Panc1 (cell line): ENCODE measurements at places on chromosomes 12 and 14. TPM values are rescaled to one million over a fixed set of nuclear protein-coding genes. Genes with fewer than 3 reads are reported as not detected.

DNA sequence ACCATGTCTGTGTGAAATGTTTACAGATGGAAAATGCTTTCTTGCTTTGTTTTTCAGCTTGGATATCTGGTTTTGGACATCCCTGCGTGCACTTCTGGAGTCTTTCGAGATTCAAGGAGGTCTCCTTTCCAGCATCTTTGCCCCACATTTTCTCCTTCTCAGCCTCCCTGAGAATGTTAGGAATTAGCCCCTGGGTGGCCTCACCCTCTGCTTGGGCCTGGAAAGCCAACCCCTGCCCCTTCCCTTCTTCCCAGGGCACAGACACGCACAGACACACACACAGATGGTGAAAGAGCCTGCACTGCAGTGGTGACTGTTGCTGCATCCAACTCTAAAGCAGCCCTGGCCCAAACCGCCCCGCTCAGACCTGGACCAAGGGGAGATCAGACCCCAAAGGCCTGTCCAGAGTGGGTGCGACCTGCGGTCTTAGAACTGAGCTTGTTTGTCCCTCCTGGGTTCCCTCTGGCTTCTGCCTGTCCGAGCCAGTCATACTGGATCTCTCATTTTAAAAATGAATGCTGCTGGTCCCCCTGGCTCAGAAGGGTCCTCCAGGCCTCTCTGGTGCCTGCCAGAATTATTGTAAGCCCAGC, 8.7 kb upstream of the NCOR2 start:
- H3K27ac ChIP-seq: no peak overlapping the region
- peaks cover 7% of the 10 kb centered on the region; the same call in 1 of the 2 replicates for H3K4me1 ChIP-seq
- no peaks in the 10 kb centered on the region for H3K36me3 ChIP-seq
- no peak for DNase-seq
- no peak overlapping the region for H3K4me3 ChIP-seq
- H3K27me3 ChIP-seq: no peaks in the 10 kb centered on the region

- H3K4me3 ChIP-seq: no peak overlapping the region
- H3K4me1 ChIP-seq: no peaks in the 10 kb centered on the region
- no peak overlapping the region for H3K27ac ChIP-seq
- no peak for DNase-seq
Observed at GRCh38 chr14:49493557-49493956, 92.6 kb downstream of the RPS29 start.

GRCh38 chr14:93747102-93747501, 41.2 kb downstream of the PRIMA1 start:
- H3K36me3 ChIP-seq: no peaks in the 10 kb centered on the region
- no peaks in the 10 kb centered on the region for H3K4me1 ChIP-seq
- no peaks in the 10 kb centered on the region for H3K27me3 ChIP-seq
- DNase-seq: no peak

- H3K4me1 ChIP-seq: no peaks in the 10 kb centered on the region
- DNase-seq: no peak
- no peak overlapping the region for H3K27ac ChIP-seq
- no peak overlapping the region for H3K4me3 ChIP-seq
- H3K27me3 ChIP-seq: no peaks in the 10 kb centered on the region
Observed at GRCh38 chr12:34033628-34034296, 11.5 kb downstream of the ALG10 start.

CCDC88C gene
- total RNA-seq: 21.3 TPM

BICDL1 gene
- total RNA-seq: 22.2 TPM

TAS2R20 gene
- 0.95 TPM for total RNA-seq
